Temporal lobe (tissue), 4 donors: ENCODE measurements at places on chromosomes 12 and 14. TPM values are rescaled to one million over a fixed set of nuclear protein-coding genes. Genes with fewer than 3 reads are reported as not detected.

The GPR84 gene
- total RNA-seq: not detected

The TROAP gene
- total RNA-seq: 0.49 TPM

The MYH7 gene
- 0.25 TPM for total RNA-seq

The MFAP5 gene
- 1.7 TPM for total RNA-seq

The TTC9 gene
- 20.9 TPM for total RNA-seq

The TUBA1B gene
- 782 TPM for total RNA-seq

The PGF gene
- total RNA-seq: 1.7 TPM

The PCNX1 gene
- 125 TPM for total RNA-seq

The TCL1B gene
- total RNA-seq: not detected

The TC2N gene
- total RNA-seq: 4.4 TPM

The TMTC1 gene
- total RNA-seq: 8.9 TPM

The MYBPC1 gene
- total RNA-seq: 2.2 TPM

The SRGAP1 gene
- 38.8 TPM for total RNA-seq

The KCNJ8 gene
- total RNA-seq: 4.2 TPM

The ACVRL1 gene
- total RNA-seq: 7.9 TPM

The ACOT4 gene
- 0.98 TPM for total RNA-seq

The RGS6 gene
- 7.6 TPM for total RNA-seq

The RD3L gene
- total RNA-seq: not detected

The DHRS1 gene
- 7.4 TPM for total RNA-seq

The GSG1 gene
- not detected for total RNA-seq

The BICD1 gene
- total RNA-seq: 50.2 TPM

The ZDHHC22 gene
- total RNA-seq: 9.8 TPM
